ENCODE measurements at places on chromosomes 6 and 20.

DNA sequence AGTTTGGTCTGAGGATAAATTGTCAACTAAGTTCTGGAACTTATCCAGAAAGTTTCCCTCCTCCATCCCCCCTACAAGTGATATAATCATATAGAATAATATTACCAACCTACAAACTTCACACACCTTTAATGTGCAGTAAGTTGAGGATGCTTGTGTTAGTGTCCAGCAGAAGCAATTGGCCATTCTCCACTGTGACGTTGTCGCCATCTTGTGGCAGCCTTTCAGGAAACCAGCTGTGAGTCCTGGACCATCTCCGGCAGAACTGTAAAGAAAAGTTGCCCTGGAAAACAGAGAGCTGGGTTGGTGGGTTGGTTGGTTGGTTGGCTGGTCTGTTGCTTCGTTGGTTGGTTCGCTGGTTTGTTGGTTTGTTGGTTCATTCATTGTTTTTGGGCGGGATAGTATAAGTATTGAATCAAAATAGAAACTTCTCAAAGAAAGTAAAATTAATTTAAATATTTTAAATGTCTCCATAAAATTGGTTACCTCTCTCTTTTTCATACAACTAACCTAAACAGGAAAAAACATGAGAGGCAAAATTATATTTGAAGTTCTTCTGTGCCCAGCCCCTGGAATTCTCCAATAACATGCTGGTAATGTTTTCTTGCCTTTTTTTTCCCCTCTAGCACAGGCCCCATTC lies 127.5 kb downstream of the PKHD1 start:
- peak; percentile 75 for DNase-seq

DNA sequence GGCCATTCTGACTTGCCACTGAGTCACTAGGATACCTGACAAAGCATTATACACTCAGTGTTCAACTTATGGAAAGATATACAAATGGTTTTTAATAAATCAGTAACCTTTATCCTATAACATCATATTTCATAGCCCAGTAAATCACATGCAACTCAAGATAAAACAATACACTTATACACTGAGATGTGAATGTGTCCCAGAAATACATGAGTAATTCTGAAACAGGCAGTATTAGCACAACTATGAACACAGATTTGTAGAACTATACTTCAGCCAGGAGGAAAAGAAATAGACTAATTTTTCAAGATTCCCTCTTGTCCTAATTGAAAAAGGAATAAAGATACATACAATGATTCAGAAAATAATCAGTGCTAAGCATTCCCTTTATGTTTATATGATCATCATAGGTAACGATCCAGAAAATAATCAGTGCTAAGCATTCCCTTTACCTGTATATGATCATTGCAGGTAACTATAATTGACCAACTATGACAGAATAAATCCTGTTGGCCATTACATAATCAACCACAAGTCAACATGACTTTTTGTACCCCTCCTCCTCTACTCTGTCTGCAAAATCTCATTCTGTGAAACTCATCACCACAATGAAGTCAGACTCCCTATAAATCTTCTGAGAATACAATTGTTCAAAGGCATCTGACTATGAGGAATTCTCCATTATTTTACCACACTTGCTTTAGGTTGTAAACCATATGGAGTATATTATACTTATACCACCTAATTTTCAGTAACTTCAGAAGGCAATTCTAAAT lies 30.3 kb downstream of the HACE1 start:
- DNase-seq: no peak

DNA sequence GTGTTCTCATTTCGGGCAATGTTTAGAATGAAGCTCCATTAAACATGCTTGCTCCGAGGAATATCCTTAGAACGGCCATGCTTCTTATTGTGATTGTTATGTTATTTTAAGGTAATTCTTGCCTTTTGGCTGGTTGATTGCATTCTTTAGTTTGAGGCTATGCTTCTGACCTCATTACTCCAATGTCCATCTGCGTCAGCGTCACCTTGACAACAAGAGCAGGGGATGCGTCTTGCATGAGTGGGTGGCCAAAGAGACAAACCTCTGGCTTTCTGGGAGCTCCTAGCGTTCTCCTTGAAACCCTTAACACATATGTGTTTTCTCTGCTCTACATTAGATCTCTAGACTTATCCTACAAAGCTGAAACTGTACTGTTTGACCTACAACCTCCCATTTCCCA lies 184.3 kb downstream of the THBS2 start:
- no peak for DNase-seq

GRCh38 chr20:40583636-40584035 lies 105.4 kb downstream of the MAFB start:
- DNase-seq: no peak

GRCh38 chr6:142357879-142358278 lies 56.1 kb downstream of the ADGRG6 start:
- DNase-seq: no peak

- DNase-seq: peak; percentile 49
Measured at GRCh38 chr6:30882759-30883684, 1.3 kb upstream of the DDR1 start.

DNA sequence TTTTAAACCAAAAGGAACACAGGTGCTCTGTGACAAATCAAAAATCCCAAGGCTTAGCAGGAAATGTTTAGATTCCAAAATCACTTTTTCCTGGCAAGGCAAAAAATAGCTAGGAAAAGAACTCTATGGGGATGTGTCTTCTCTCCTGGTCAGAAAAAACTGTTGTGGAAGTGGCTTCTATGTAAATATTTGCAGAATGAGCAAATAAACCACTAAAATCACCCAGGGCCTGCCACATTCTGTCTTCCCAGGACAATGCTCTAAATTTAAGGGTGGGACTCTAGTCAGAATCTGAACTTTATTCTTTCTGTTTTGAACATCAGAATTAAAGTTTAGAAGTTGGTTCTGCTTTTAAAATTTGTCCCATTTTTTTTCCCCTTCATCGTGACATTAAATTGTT lies 29.3 kb downstream of the GCM1 start:
- DNase-seq: no peak

GRCh38 chr6:98833057-98833306 lies 1.4 kb upstream of the POU3F2 start:
- peak; percentile 39 for DNase-seq
